Stimulated activated CD4-positive, alpha-beta T cell treated with anti-CD3 and anti-CD28 coated beads, TNF-alpha, amount 100 ng/mL, for 1 hour (primary cell): ENCODE measurements at places on chromosomes 3 and 15.
A peak's percentile ranks its signal among the peaks of the same experiment; 100 is the strongest.

GRCh38 chr3:111915905-111916304, 56.8 kb downstream of the PHLDB2 start:
- no peak for DNase-seq

DNA sequence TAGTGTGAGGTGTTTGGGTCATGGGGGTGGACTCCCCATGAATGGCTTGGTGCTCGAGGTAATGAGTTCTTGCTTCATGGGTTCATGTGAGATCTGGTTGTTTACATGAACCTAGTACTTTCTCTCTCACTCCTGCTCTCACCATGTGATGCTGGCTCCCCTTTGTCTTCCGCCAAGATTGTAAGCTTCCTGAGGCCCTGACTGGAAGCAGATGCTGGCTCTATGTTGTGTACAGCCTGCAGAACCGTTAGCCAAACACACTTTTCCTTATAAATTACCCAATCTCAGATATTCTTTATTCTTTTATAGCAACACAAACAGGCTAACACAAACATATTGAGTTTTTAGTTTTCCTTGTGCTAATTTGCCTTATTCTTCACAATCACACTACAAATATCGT, 3.2 kb upstream of the CSPG5 start:
- no peak for DNase-seq

GRCh38 chr3:107987036-107987939, 103.5 kb downstream of the CD47 start:
- DNase-seq: no peak

DNA sequence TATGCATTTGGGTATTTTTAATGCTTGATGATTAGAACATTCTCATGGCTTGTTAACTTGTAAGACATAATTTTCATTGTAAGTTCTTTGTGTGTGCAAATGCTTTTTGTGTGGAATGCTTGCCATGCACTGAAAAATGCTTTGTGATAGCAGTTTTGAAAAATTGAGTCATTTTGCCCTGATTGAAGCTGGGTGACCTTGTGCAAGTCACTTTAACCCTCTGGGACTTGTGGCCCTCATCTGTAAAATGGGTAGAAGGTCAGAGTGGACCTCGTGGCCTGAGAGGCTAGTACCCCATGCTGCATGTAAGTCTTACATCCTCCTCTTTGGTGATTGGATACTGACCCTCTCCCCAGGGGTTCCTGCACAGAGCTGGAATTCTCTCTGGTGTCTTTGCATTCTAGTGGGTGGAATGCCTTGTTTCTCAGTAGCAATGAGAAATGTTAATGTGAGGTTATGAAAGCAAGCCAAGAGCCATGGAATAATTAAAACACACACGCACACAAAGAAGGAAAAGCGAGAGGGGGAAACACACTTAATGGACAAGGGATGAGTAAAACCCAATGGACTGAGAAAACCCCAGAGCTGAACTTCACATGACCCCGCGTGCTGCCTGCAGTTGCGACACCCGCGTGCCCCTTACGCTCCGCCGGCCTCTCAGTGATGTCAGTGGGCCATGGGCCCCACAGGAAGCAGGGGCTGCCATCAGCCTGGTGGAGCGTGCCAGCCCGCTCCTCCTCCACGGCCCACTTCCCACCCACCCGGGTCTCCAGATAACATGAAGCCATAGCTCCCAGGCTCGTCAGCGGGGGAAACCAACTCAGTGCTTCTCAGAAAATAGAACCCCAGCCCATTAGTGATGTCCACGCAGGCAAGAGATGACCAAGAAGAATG, 44.0 kb downstream of the SMAD3 start:
- DNase-seq: no peak

DNA sequence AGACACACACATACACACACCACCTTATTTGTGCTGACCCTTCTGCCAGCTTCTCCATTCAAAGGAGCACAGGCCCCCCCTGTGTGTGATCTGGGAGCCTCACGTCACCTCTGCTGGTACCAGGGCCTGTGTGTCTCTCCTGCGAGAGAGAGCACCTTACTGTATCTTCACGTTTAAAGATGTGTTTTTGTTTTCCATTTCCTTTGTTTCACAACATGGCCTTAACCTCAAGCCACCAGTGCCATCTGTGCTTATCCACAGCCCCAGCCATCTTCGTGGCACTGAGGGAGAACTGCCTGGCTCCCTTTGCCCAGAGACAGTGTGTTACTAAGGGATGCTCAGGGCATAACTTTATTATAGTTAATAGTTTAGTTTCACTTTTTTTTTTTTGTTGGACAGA, 52.3 kb downstream of the ABHD2 start:
- DNase-seq: no peak

- DNase-seq: no peak
Observed at GRCh38 chr3:88031642-88032077, 27.1 kb downstream of the CGGBP1 start.

GRCh38 chr3:187831125-187832051, 86.1 kb upstream of the BCL6 start:
- no peak for DNase-seq

DNA sequence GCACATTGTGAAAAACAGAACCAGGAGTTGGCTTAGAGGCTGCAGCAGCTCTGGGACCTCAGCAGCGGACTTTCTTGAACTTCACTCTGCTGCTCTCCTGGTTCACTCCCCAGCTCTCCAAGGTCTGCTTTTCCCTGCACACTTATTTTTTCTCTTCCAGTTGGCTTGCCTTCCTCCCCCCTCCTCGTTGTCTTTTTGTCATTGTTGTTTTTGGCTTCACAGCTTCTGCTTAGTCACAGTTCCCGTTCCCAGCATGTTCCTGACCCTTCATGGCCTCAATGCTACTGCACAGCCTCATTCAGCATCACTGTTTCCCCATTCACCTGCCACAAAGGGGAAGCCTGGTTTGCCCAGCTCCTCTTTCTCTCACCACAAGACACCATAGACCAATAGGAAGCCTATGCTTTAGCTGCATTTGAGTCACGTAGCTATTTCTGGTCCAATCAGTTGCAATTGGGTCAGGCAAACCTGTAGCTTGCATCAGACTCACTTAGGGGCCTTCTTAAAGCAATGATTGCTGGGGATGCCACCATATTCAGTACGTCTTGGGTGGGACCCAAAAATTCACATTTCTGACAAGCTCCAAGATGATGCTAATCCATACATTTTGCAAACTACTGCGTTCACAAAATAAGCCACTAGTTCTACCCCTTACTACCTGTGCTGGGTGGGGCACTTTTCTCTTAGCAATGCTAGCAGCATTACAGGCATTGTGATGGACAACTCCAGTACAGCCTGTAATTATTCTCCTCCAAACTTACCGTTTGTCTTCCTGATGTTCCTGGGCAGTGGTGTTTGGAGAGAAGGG, 7.8 kb upstream of the SUMF1 start:
- no peak for DNase-seq

DNA sequence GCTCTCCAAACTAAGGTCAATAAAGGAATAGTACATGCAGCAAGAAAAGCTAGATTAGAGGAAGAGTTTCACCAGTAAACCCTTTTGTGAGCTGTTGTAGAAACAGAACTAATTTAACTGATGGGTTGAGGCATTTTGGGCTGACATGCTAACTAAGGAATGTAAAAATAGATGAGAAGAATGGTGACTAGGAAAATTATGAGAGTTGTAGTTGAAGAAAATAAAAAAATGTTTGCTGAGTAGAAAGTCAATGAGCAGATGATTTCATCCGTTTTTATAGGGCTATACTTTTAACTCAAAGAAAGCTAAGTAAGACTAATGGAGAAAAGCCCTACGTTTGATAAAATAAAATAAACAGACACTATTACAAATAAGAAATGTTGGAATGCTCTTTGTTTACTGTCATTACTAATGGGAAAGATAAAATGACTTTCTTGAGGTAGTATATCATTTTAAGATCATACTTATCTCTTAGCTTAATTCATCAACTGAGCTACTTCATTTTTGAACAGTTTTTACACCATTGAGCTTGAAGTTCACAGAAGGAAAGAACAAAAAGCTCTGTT, 209.4 kb upstream of the DPH6 start:
- no peak for DNase-seq

GRCh38 chr15:99057697-99058420, 47.0 kb upstream of the SYNM start:
- no peak for DNase-seq

DNA sequence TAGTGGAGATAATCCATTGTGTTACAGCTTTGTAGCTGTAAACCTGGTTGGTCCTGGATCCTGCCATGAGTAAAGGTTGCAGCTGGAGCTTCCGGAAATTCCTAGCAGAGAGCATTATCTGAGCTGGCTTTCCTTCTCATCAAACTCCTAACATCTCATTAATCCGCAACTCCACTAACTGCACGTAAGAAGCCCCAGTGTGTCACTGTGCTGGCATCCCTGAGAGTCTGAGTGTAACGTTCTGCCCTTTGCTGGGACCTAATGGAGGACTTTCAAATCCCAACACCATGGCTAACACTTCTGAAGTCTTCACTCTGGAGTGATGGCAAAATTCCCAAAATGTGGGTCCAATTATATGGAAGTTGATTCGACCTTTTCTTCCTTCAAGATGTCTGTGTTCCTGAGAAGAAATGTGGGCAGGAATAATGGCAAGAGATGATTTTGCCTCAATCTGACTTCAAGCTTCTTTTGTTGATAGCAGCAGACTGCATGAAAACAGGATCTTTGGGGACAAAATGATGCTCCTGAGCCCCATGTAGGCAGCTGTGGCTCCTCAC, 9.6 kb upstream of the TRPM1 start:
- DNase-seq: no peak

- peak; percentile 72 for DNase-seq
Observed at GRCh38 chr3:141875374-141875892, 1.0 kb upstream of the ATP1B3 start.

GRCh38 chr3:142861926-142862325, 27.0 kb downstream of the PCOLCE2 start:
- DNase-seq: no peak

DNA sequence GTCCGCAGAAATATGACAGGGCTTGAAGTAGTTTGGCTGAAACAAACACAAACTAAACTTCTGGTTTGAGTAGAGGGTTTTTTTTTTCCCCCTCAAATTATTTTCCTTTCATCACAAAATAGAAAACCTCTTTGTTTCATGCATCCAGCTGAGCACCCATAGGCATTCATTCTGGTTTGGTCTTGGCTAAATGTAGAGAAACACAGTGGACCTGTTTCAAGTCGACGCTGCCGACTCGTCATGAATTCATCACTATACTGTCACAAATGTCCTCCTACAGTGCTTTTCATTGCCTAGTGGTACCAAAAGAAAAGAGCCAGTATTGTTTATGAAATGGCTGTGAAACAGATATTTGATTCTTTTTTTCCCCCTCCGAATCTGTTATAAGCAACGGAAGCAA, 52.4 kb upstream of the GYG1 start:
- DNase-seq: no peak

- peak; percentile 34 for DNase-seq
Observed at GRCh38 chr15:65981837-65982626, 112.7 kb downstream of the RAB11A start.

DNA sequence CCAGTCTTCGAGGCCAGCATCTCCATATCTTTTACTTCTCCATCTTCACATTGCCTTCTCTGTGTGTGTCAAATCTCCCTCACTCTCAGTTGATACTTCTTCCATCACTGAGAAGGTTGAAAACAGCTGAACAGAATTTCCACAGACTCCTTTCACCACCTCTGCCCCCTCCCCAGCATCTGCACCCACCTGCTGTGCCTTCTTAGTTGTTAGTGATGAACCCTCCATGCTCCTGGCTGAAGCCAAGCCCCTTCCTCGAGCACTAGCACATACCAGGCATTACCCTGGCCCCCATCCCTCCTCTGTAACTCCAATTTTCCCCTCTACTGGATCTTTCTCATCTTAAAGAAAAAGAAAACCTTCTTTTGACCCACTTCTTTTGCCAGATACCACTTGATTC, 27.8 kb upstream of the ESYT3 start:
- DNase-seq: no peak

DNA sequence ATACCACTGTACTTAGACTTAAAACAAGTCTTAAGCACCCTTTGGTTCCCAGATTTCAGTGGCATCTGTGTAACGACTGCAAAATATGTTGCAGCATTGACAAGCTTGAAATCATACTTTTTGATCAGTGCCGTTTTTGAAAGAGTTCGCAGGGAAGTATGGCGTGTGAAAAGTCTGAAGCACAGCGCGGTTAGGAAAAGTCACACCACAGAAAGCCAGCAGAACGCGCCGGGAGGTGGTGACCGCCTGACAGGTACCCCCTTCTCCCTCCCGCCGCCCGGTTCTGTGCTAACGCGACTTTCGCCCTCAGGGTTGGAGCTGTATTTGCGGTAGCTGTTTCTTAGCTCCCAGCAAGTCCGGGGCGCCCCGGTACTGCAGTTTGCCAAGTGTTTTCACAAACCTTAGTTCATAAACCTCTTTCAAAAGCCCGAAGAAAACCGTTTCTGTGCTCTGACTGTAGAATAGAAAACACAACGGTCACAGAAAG, 481 bp upstream of the CRYBG3 start:
- DNase-seq: no peak

GRCh38 chr15:69751566-69751965, 298.9 kb downstream of the RPLP1 start:
- DNase-seq: no peak

DNA sequence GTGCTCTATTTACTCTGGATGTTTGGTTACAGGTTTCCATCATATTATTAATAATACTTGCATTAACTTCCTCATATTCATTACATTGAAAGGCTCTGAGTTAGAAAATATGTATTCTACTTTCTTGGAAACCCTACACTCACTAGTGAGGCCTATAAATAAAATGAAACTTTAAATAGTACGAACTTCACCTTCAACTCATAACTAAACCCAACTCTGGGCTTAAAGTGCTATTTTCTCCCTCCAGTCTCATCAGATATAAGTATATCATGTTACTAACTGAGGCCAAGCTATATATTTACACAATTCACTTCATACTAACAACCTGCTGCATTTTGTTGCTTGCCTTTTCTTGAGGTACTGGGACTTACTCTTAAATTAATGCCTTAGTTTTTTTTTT, 306.7 kb downstream of the TIGIT start:
- DNase-seq: no peak

DNA sequence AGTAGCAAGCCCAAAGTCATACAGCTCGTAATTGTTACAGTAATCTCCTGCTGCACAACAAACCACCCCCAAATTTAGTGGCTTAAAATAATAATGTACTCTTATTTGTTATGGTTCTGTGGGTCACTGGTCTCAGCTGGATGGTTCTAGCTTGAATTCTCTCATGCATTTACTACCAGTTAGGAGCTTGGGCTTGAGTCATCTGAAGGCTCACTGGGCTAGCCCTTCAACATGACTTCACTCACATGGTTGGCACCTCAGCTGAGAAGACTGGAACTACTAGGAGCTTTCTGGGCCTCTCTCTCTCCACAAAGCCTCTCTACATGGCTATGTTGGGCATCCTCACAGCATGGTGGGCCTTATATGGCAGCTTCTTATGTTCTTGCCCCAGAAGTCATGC, 12.5 kb downstream of the PCOLCE2 start:
- no peak for DNase-seq

- no peak for DNase-seq
Observed at GRCh38 chr3:153892126-153892525, 229.1 kb upstream of the ARHGEF26 start.
